ENCODE measurements at places on chromosomes 6 and 20.

DNA sequence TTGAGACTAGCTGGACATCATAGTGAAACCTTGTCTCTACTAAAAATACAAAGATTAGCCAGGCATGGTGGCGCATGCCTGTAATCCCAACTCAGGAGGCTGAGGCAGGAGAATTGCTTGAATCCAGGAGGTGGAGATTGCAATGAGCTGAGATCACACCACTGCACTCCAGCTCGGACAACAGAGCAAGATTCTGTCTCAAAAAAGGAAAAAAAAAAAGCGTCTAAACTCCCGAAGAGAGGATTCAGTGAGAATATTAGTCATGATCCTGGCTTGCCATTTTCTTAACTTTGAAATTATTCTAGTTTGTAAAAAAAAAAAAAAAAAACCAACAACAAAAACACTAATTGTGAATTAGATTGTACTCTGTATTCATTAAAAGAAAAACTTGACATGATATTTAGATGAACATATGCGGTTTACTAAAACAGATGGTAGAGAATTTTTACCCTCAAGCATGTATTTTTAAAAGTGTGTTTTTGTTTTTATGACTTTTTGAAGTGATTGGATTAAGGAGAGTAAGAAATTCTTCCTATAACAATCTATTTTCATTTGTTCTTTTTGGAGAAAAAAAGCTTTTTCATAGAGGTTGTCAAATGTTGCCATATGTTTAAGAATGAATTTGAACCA is 80.7 kb downstream of the UST start:
- DNase-seq, result peak; percentile 51

GRCh38 chr6:153328194-153328593 is 197.1 kb upstream of the RGS17 start:
- no peak for DNase-seq

DNA sequence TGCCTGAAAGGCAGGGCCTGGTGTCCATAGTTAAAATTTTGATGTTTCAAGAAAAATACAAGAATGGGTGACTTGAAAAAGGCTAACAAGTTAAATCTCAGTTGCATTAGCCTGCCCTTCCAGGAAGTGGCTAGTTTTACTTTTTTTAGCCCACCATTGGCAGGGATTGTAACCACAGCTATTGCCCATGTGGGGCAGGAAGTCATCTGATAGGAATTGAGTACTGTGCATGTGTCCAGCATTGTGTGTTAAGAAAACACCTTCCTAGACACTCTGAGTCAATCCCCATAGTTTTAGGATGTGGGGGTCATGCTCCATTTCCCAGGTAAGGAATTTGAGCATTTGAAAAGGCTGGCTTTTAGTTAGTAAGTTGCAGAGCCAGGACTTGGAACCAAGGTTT is 26.9 kb downstream of the LYRM2 start:
- DNase-seq, result peak; percentile 25

DNA sequence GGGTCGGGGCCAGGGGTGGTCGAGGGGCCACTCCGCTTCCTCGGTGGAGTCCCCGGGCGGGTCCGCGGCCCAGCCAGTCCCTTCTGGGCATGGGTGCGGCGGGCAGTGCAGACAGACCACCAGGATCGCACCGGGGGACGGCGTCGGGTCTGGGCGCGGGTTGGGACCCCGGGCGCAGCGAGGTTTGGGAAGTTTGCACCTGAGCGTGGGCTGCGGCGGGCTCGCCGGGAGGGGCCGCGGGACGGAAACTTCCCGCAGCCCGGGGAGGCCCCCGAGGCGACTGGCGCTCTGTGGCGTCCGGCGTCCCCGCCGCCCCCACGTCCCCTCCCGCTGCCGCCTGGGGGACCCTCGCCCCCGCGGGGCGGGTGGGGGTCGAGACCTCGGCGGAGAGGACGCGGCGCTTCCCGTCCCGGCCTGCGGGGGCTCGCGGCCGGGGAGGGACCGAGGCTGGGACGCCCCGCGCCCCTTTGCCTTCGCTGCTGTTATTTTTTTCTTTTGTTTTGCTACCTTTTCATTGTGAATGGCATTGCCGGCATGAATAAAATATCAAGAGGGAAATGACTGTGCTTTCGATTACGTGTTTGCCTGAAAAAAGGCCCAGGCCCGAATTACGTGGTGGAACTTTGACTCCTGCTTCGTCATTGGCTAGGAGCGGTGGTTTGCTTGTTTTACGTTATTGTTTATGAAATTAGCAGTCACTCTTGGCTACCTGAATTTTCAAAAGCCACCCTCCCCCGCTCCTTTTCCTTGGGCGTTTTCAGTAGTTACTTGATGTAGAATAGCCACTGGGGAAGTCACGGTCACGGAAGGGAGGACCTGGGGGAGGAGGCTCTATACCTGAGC is 703 bp downstream of the SNX9 start:
- DNase-seq, result peak; percentile 41

GRCh38 chr6:77774457-77774856 is 121.6 kb downstream of the MEI4 start:
- DNase-seq, result no peak

- DNase-seq, result peak; percentile 58
These were observed 107.5 kb upstream of the EDN1 start for GRCh38 chr6:12182676-12183075.

DNA sequence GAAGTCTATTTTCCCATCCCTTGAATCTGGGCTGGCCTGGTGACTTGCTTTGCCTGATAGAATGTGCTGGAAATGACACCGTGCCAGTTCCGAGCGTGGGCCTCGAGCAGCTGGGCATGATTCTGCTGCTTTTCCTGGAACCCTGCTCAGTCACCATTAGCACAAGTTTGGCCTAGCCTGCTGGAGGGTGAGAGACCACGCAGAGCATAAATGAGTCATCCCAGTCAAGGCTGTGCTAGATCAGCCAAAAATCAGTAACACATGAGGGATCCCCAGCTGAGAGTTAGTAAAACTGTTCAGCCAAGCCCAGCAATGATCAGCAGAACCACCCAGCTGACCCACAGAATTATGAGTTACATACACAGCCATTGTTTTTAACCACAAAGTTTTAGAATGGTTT is 74.8 kb upstream of the TOP1 start:
- DNase-seq, result peak; percentile 39

DNA sequence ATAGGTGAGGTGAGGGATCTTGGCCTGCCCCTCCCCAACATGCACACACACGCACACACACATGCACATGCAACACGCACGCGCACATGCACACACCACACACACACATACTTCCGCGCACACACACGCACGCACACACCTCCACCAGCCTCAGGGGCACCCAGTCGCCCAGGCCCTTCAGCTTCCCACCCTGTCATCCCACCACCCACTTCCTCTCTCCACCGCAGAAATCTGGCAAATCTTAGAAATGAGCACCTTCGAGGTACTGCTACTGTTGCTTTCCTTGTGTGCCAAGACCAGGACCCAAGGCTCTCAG is 1.2 kb downstream of the SPDEF start:
- DNase-seq, result no peak

DNA sequence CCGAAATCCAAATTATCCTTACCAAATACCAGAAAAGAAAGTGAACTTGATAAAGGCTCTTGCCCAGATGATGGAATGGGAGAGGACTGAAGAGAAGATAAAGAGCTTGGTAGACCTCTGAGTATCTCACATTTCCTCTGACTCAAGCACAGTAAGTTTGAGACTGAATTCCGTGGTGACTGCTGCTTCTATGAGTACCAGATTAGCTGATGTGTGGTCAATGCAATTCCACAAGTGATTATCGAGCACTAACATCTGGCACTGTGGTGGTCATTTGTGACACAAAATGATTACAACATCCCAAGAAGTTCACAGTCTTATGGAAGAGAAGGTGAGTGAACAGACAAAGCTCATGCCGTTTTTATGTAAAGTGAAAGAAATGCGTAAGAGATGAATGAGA is 2.6 kb upstream of the RPS6KA2 start:
- DNase-seq, result peak; percentile 59

GRCh38 chr6:5677219-5678000 is 329.3 kb downstream of the NRN1 start:
- peak; percentile 28 for DNase-seq

- DNase-seq, result peak; percentile 80
These were observed 53.6 kb upstream of the TRERF1 start for GRCh38 chr6:42505385-42505718.

All from fibroblast of skin of scalp (primary cell).